ENCODE measurements at places on chromosomes 1 and 21.
A peak's percentile ranks its signal among the peaks of the same experiment; 100 is the strongest.

- no peak for DNase-seq
These were observed 1.4 kb upstream of the VAMP4 start for GRCh38 chr1:171743081-171743870.

GRCh38 chr1:81021134-81021533 is 779.6 kb upstream of the ADGRL2 start:
- DNase-seq, result no peak

DNA sequence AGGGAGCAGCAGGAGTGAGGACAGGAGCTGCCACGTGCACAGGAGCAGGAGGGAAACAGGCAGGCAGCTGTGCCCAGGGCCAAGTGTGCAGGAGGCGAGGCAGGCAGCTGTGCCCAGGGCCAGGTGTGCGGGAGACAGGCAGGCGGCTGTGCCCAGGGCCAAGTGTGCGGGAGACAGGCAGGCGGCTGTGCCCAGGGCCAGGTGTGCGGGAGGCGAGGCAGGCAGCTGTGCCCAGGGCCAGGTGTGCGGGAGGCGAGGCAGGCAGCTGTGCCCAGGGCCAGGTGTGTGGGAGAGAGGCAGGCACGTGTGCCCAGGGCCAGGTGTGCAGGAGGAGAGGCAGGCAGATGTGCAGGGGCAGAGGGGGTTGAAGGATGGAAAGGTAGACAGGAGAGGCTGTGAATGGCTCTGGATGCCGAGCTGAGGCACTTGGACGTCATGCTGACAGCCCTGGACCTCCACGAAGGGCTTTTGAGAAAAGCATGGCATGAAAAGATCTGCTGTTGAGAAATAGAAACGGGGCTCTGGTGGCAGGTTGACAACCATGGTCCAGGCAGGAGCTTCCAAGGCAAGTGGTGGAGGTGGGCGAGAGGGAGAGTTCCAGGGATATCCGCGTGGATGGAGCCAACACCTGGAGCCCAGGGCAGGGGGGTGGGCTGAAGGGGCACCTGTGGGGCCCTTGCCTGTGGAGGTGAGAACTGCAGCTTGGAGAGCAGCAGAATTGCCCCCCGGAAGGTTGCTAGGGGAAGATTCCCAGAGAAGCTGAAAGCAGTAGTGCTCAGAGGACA is 19.1 kb upstream of the NPHP4 start:
- DNase-seq, result peak; percentile 70

GRCh38 chr1:30657131-30658013 is 66.0 kb downstream of the MATN1 start:
- DNase-seq, result no peak
